Cardiac muscle cell (in vitro differentiated cells and primary cell): ENCODE measurements at places on chromosomes 2 and 18.

DNA sequence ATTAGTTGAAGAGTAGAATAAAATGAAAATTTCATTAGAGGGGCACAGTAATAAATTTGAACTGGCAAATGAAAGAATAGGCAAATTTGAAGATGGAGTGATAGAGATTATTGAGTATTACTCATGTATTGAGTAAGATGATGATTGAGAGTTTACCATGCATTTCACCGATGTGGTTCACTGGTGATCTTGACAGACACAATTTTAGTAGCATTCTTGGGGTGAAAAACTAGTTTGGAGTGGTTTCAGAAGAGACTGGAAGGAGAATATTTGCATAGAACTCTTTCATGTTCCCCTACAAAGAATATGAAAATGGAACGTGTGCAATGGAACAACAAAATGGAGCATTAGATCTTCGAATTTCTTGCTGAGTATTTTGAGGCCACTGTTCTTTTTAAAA, 121.4 kb downstream of the ASXL3 start:
- DNase-seq = no peak

DNA sequence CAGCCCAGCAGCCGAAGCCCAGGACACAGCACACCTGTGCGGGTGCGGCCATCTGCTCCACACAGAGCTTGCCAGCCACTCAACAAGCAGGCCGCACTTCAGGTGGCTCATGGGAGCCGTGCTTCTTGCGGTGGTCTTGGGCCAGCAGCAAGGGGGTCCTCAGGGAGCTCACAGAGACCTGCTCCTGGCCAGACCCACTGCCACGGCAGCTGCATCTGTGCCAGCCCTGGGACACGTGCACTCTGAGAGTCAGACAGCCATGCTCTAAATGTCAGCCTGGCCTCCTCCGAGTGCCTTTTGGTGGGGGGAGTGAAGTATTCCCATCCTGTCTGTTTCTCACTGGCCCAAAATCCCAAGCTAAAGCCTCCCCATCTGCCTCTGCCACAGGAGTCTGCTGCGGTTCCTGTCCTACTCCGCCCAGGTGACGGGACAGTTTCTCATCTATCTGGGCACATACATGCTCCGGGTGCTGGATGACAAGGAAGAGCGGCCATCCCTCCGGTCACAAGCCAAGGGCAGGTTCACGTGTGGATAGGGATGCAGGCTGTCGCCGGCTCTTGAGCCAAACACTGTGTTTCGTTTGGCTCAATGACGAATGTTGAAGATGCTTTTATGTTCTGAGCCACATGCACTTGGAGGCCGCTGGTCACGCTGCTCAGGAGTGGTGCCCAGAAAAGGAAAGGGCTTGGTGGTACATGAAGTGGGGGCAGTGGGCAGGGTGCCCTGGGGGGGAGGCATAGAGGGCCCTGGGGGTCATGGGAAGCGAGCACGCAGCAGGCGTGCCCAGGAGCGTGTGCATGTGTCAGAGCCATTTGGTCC, 22.8 kb downstream of the CIDEA start:
- no peak for DNase-seq

GRCh38 chr2:86243272-86243671, 44.0 kb downstream of the MRPL35 start:
- DNase-seq = no peak

DNA sequence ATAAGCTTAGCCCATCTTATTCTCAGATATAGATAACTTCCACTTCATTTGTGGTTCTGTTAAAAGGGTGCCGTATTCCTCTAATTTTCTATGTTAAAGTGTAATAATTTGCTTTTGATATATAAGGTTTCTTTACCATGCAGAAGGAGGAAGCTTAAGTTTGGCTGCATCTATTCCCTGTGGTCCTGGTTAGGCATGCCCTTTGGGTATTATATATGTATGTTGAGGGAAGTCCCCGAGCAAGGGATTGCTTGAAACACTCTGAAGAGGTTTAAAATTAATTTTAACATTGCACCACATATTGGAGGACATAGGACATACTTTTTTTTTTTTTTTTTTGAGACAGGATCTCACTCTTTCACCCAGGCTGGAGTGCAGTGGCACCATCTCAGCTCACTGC, 16.9 kb upstream of the MYO1B start:
- no peak for DNase-seq

DNA sequence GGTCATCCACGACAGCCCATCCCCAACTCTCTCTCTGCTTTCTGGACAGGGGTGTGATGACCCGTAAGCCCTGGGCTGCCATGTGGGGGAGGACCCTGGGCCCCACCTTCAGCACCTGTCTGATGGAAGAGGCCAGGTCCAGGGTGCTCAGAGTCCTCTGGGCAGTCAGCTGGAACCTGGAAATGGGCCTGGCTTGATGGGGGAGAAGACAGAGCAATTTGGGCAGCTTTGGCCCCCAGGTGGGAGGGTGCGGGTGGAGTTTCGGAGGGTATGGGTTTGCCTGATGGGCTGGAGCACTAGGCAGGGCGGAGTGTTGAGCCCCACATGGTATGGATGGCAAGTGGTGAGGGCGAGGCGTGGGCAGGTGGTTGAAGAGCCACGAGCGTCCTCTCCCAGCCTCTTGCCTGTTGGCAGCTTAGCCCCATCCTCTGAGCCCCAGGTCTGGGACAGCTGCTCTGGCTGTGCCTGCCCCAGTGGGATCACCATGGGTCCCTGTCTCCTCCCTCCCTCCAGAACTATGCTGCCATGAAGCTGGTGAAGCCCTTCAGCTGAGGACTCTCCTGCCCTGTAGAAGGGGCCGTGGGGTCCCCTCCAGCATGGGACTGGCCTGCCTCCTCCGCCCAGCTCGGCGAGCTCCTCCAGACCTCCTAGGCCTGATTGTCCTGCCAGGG, 232.7 kb downstream of the DYSF start:
- DNase-seq = no peak

- DNase-seq = no peak
Observed at GRCh38 chr18:8849696-8850095, 144.3 kb downstream of the MTCL1 start.

- DNase-seq = no peak
Observed at GRCh38 chr2:142897807-142898206, 20.3 kb downstream of the KYNU start.

- peak; percentile 1 for DNase-seq
Observed at GRCh38 chr18:39205565-39206195, 1640.1 kb upstream of the CELF4 start.
